Spleen (tissue), 13 donors: ENCODE measurements at places on chromosomes 5 and 9. TPM values are rescaled to one million over a fixed set of nuclear protein-coding genes. Genes with fewer than 3 reads are reported as not detected.

- no peak overlapping the region for H3K27ac ChIP-seq
- DNase-seq: no peak
- no peaks in the 10 kb centered on the region for H3K27me3 ChIP-seq
- H3K4me1 ChIP-seq: no peaks in the 10 kb centered on the region
- H3K4me3 ChIP-seq: no peak overlapping the region
- H3K36me3 ChIP-seq: no peaks in the 10 kb centered on the region
These were observed 352.6 kb upstream of the PANK3 start for GRCh38 chr5:168931638-168932345.

- no peak overlapping the region for H3K27ac ChIP-seq
These were observed 56.6 kb downstream of the ELAVL2 start for GRCh38 chr9:23769307-23769935.

The ADRB2 gene
- total RNA-seq: 8.7 TPM

DNA sequence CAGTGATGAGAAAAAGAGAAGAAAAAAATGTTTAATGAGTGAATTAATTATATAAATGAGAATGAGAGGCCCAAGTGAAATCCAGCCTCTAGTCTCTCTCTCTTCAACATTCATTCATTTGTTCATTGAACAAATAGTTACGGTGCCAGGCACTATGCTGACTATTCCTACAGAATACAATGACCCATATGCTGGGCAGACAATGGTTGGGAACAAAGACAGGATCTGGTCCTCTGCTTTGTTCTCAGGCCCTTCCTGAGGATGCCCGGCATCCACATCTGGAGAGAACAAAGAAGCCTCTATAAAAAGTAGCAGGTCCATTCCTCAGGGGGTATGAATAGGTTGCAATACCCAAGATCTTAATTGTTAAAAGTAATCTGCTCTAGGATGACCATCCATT lies 6.9 kb downstream of the ADAM19 start:
- no peak overlapping the region for H3K4me3 ChIP-seq
- peak overlapping the region; percentile 72 for H3K27ac ChIP-seq
- peaks cover 68% of the 10 kb centered on the region for H3K4me1 ChIP-seq
- DNase-seq: no peak

- no peaks in the 10 kb centered on the region for H3K27me3 ChIP-seq
- H3K4me3 ChIP-seq: no peak overlapping the region
- no peak overlapping the region for H3K27ac ChIP-seq
- H3K4me1 ChIP-seq: no peaks in the 10 kb centered on the region
- H3K36me3 ChIP-seq: no peaks in the 10 kb centered on the region
- DNase-seq: no peak
These were observed 872.6 kb downstream of the DTWD2 start for GRCh38 chr5:118115791-118116190.
